NCI-H524 (cell line): ENCODE measurements at places on chromosomes 1 and 21.

DNA sequence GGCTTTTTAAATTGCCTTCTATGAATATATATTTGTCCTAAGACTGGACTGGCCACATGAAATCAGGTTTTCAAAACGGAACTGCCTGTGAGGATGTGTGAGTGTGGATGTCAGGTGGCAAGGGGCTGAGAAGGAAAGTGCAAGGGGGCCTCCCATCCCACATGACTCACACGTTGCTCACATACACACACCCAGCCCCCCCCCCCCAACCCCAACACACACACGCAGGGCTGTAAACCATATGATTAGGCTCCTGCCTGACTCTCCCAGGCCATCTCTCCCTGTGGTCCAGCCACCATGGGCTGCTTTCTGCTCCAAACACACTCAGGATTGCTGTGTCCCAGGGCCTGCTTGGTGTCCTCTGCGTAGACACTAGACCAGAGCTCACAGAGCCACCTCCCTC is 22.4 kb downstream of the DEGS1 start:
- peak; percentile 6 for DNase-seq

GRCh38 chr1:53576866-53577760 is 117.9 kb downstream of the DMRTB1 start:
- DNase-seq: no peak

DNA sequence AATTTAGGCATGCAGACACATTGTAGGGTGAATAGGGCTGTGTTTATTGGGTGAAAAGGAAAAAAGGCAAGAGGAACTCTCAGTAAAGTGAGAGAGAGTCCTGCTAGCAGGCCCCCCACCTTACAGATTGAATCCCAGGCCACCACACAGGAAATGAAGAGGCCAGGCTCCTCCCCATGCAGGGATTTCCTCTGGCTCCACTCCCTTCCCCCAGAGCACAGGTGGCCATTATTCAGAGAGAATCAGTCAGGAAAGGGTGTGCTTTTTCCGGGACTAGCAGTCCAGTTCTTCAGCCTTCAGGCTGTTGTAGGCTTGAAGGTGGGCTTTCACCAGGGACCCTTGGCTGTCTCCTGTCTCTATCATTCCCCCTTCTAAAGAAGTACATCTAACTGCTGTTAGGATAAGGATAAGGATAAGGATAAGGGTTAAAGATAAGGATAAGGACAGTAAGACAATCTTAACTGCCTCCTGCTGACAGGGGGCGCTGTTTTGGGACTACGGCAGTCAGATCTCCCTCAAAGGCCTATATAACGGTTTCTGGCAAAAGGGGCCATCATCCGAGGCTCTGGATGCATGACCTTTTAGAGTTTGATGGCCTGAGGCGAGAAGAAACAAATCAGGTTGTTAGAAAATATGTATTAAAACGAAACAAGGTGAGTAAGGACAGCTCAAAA is 26.3 kb downstream of the ZNF648 start:
- DNase-seq: no peak

DNA sequence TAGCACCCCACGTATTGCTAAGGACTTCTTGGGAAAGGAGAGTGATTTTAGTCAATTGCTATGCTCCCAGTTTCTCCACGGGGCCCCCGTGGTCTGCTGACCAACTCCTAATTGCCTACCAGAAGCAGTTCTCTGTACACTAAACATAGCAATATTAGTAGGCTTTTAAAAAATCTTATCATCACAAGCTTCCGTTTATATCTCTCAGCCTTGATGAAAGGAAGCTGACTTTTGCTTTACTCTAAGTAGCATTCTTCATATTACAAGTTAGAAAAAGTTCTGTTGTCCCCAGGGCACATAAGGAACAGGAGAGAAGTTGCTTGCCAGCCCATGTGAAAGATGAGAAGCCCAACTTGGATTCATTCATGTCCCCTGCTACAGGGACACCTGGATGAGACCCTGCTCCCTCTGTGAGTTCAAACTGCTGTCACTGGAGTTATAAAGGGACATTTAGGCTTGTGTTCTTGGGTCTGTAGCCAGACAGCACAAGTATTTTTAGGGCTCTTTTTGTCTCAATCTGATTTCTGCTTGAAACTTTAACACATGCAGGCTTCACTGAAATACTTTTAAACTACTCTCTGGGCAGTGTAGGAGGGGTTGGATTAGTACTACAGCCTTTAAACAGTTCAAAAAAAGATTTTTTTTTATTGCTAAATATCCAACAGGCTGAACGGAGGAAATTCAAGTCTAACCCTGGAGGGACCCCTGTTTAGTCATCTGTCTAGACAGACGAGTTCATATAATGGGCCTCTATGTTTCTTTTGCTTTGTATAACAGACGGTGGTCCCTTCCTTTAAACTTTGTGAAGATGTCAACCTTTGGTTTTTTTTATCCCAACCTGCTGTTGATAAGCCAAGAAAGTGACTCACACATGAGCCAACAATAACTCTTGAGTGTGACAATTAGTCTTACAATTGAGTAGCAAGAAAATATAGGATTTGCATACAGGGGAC is 29.5 kb downstream of the TGFB2 start:
- DNase-seq: no peak

- no peak for DNase-seq
Measured at GRCh38 chr1:32361308-32361673, 994 bp downstream of the FAM229A start.

DNA sequence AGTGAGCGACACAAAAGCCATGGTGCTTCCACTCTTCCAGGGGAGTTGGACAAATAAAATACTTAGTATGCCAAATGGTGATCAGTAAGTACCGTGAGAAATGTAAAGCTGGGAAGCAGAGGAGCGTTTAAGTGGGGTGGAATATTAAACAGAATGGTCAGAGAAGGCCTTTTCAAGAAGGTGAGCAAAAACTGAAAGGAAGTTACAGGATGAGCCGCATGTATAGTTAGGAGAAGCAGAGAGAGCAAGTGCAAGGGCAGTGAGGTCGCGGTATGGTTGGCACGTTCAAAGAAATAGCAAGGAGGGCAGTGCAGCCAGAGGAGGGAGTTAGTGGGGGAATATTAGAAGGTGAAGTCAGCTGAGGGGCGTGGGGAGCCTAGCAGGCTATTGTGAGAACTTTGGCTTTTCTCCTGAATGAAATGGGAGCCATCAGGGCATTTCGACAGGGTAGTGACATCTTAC is 748 bp upstream of the ATP6V0B start:
- DNase-seq: no peak

DNA sequence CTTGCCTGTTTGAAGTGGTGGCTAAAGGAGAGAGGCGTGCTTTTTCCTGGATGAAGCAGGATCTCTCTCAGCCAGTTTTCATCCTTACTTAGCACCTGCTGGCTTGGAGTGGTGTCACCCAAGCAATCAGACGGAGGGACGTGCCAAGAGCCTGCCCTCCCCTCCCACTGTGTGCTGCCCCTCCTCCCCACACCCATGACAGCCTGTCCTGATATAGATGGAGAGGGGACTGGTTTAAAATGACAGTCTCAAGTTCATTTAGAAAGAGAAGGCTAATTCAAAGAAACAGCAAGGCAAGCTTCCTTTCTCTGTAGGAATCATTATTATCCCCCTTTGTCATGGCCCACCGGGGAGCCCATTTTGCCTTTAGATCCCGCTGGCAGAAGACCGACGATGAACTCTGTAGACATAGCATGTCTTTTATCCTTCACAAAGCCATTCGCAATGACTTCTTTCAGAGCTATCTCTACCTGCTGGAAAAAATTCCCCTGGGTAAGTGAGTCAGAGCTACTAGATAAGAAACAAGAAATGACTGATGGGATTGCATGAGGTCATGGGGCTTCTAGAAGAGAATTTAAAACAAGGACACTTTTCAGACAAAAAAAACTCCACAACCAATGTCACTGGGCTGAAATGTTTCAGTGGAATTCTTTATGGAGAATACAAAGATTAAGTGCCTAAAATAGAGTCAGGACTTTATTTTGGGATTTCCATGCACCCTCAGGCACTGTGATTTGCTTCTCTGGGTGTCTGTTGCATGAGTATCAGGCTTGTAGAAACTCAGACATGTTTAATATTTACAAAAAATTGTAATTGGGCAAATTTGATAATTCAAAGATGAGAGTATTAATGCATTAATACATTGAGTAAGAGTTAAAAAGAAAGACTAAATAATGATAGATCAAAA is at the start of gene NTMT2:
NTMT2 (plus strand) TSS at position 190 of the 907 bp plus-strand sequence; CDS start at position 339, 149 bp downstream.
- no peak for DNase-seq

- no peak for DNase-seq
Measured at GRCh38 chr1:168829876-168830275, 100.9 kb upstream of the DPT start.

DNA sequence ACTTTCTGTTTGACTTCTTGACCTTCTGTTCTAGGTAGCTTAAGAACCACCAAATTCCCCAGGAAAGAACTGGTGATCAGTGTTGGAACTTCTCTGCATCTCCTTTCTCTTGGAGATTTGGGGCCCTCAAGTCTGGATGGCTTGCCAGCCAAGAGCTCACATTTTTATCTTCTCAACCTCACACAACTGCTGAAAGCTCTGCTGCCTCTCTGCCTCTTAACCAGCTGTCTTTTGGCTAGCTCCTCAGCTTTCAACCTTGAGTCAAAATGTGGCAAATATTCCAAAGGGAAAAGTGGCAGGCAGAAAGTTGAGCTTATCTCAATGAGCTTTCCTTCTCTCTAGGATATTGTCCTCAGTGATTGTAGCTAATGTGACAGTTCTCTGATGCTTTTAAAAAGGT is 89.2 kb upstream of the CCDC190 start:
- no peak for DNase-seq

- DNase-seq: no peak
Measured at GRCh38 chr1:217140041-217140901, 417.0 kb upstream of the ESRRG start.

- DNase-seq: no peak
Measured at GRCh38 chr1:159800177-159800930, 1.8 kb upstream of the FCRL6 start.

GRCh38 chr21:44532712-44533111 is 7.3 kb downstream of the KRTAP10-1 start:
- peak; percentile 58 for DNase-seq

GRCh38 chr1:191839891-191840290 is 318.4 kb upstream of the RGS18 start:
- DNase-seq: no peak

GRCh38 chr1:182795563-182796228 is 6.1 kb downstream of the NPL start:
- DNase-seq: peak; percentile 43

- DNase-seq: peak; percentile 53
Measured at GRCh38 chr1:27348861-27349783, 7.3 kb downstream of the SYTL1 start.

GRCh38 chr1:150567341-150567716 is 12.1 kb downstream of the MCL1 start:
- no peak for DNase-seq

GRCh38 chr1:32100807-32101708 is 6.8 kb upstream of the KPNA6 start:
- DNase-seq: no peak

- DNase-seq: no peak
Measured at GRCh38 chr1:229643996-229644745, 18.1 kb downstream of the URB2 start.

DNA sequence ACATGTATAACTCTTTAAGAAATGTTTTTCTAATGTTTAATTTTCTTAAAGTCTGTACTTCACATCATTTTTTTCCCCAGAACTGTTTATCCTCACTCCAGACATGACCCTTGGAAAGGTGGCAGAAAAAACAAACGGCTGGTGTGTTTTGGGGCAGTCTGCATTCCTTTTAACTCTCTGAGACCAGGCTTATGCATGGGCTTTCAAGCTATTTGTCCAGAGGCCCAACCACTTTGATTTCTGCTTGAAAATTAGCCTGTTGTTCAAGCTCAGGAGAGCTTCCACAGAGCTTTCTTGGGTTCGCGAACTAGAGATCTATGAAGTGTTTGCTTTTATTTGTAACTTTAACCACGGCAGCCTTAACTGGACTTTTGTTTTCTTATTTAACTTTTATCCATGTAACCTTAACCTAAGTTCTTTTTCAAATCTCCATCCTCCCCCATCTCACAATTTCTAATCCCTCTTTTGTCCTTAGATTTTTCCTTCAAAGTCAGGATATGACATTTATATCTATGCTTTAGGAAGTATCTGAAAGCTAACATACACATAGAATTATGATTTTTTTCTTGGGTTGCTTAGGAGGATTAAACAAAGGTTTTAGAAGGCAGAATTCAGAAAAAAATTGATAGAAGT is 111.8 kb downstream of the FGGY start:
- DNase-seq: no peak

- peak; percentile 41 for DNase-seq
Measured at GRCh38 chr1:197614916-197615692, 160.2 kb downstream of the DENND1B start.

GRCh38 chr1:203140743-203141520 is 13.4 kb downstream of the ADORA1 start:
- DNase-seq: no peak

- DNase-seq: no peak
Measured at GRCh38 chr1:187819086-187819485, 990.3 kb downstream of the PLA2G4A start.

DNA sequence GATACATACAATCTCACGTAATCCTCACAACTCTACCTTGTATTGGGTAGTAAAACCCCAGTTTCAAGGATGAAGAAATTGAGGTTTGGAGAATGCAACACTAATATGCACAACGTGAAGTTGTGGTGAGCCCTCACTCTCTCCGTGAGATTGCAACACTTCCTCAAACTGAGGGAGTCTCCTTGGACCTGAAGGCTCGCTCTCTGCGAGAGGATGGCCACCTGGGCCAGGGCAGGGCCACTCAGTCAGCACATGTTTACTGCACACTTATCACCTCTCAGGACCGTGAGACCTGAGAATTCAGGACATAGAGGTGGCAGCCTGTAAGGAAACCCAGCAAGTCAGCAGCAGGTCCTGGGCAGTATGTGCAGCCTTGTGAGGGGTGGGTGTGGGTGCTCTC is 8.7 kb downstream of the SH3BP5L start:
- DNase-seq: no peak

DNA sequence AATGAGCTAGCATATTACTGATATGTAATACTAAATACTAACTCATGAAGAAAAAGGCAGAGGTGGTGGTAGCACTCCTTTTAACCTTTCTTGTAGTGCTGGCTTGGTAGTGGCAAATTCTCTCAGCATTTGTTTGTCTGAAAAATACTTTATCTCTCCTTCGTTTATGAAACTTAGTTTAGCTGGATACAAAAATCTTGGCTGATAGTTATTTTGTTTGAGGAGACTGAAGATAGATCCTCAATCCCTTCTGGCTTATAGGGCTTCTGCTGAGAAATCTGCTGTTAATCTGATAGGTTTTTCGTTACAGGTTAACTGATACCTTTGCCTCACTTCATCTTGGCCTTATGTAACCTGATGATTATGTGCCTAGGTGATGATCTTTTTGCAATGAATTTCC is 87.8 kb downstream of the LYPLAL1 start:
- DNase-seq: no peak

GRCh38 chr1:117537291-117537920 is 68.4 kb upstream of the TENT5C start:
- peak; percentile 40 for DNase-seq
